ENCODE measurements at places on chromosomes 2 and 18.

- no peak for DNase-seq
These were observed 227.9 kb upstream of the COPS8 start for GRCh38 chr2:236857781-236858180.

DNA sequence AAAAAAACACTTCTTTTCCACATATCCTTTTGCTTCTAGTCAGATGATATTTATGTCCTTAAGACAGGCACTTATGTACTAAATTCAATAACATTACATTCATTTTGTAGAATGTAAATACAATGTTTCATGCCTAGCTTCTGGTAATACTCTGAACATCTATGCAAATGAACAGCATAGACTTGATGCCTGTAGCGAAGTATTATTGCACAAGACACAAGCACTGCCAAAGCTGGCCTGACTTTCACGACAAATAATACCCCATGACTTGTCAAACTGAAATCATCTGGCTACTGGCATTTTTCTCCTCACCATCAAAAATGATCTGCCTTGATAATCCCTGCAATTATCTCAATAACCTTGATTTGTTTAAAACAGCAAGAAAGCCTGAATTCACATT, 101.3 kb downstream of the L3MBTL4 start:
- DNase-seq, result peak; percentile 48

- DNase-seq, result no peak
These were observed 91.7 kb downstream of the ACTR3 start for GRCh38 chr2:113981404-113982134.

DNA sequence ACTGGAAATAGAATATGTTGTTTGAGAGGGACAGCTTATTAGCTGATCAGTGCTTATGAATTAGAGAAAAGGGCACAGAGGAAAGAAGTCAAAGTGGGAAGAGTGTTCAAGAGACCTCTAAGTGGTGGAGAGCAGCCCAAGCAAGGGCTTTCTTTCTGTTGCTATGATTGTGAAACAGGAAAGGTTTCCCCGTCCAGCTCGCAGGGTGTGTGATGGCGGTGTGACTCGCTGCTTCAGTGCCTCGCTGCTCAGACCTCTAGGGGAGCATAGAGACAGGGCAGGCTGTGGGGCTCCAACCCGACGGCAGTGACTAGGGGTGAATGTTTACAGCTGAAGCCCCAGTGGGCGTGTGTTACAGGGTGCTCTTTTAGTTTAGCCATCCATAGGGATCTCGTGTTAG, 166.5 kb upstream of the COPS8 start:
- DNase-seq, result no peak

DNA sequence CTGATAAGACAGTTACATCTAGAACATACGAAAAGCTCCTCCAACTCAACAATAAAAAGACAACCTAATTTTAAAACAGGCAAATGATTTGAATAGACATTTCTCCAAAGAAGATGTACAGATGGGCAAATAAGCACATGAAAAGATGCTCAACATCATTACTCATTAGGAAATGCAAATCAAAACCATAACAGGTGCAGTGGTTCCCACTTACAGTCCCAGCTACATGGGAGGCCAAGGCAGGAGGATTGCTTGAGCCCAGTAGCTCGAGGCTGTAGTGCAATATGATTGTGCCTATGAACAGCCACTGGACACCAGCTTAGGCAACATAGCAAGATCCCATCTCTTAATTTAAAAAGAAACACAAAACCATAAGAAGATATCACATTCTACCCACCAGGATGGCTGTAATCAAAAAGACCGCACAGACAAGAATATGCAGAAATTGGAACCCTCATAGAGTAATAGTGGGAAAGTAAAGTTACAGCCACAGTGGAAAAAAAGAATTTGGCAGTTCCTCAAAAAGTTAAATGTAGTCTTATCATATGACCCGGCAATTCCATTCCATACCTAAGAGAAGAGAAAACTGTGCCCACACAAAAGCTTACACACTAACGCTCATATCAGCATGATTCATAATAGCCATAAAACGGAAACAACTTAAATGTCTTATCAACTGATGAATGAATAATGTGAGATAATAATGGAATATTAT, 30.5 kb upstream of the ARMC9 start:
- DNase-seq, result no peak

GRCh38 chr2:190980630-190981209, 33.3 kb downstream of the STAT1 start:
- no peak for DNase-seq

DNA sequence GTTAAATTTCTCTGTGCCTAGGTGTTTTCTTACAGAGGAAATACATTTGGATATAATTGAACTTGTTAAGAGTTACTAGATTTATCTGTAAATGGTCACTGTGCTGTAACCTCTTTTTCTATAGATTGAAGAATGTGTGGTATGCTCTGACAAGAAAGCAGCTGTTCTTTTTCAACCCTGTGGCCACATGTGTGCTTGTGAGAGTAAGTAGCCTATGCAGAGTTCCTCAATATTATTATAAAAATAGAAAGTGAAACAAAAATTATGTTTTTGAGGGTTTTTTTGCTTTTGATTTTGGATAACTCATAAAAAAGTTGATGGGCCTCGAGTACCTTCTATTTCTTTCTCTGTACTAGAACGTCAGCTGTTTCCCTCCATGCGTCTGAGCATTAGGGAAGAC, 112.4 kb downstream of the MIB1 start:
- DNase-seq, result peak; percentile 6

DNA sequence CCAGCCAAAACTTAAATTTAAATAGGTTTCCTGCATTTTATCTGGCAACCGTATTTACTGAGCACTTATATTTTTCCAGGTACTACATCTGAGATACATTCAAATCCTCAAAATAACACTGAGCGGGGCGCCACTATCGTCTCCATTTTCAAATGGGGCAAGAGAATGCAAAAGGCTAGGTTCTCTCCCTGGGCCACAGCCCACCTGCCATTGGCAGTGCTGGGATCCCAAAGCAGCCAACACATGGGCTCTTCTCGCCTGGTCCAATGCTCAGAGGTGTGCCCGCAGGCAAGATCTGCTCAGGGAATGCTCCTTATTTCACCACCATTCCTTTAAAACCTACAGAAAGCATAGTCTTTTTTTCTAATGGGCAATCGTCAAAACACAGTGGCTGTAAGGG, 11.3 kb upstream of the ID2 start:
- no peak for DNase-seq

GRCh38 chr2:64700133-64700809, 46.6 kb upstream of the SERTAD2 start:
- no peak for DNase-seq
